IPS-NIHi11 (cell line): ENCODE measurements at places on chromosomes 4 and X.

- no peak for DNase-seq
Observed at GRCh38 chr4:165758086-165758485, 115.0 kb upstream of the TLL1 start.

DNA sequence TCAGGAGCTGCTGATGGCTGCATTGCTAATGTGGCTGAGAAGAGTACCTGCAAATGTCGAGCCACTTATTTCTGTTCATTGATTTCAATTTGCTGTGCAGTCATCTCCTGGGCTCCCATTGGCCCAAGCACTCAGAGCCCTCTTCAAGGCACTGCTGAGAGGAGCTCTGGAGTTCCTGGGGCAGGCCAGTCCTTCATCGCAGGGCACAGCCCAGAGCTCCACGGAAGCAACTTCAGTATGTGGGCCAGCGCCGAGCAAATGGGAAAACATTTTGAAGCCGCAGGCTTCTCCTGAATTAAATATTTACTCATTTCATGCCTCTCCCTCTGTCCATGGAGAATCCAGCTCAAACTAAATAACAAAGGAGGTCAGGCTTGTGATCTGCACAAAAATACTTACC, 383.3 kb downstream of the BCOR start:
- no peak for DNase-seq

- no peak for DNase-seq
Observed at GRCh38 chr4:1090465-1091440, 22.6 kb downstream of the RNF212 start.

- no peak for DNase-seq
Observed at GRCh38 chr4:129899849-129900248, 803.9 kb downstream of the C4orf33 start.

DNA sequence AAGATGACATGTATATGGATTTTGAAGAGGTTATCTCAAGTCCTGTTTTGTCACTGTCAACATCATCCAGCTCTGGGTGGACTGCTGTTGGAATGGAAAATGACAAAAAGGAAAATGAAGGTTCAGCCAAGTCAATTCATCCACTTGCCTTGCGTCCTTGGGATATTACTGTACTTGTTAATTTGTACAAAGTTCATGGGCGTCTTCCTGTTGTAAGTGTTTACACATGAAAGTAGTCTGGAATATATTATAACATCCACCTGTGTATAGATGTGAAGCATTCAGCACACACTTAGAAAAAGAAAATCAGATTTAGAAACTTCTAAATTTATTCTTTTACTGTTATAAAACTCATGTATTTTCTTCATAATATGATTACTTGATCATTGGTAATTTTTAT, 67.2 kb downstream of the BLTP1 start:
- no peak for DNase-seq

GRCh38 chr4:47830265-47831025, 7.4 kb downstream of the CORIN start:
- DNase-seq, result no peak

DNA sequence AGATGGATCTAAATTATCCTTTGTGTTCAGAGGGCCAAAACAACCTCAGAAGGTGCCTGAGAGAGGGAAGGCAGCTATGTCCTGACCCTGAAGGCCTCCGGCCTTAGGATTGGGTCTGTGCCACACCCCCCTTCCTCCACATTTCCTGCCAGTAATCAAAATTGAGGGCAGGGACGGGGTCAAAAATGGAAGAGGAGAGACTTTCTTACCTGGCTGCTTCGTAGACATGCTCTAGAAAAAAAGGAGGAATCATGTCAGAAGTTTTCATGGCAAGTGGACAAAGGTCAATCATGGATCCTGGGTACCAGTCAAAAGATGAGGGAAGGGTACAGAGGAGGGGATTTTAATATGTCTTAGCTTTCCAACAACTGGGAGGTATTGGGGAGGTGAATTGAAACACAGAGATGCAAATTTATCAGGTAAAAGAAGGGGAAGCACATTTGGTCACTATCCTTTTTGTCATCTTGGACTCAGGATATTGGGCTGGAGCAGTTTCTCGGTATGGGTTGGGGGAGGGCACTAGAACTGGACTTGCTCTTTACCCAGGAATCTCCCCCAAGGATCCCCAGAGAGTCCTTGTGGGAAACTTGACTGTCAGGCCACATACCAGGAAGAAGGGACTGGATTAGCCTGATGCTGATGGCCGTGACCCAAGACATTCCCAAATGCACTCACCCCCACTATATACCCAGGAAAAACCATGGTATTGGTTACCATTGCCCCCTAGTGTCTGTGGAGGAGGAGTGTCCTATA, 17.1 kb downstream of the VSIG4 start:
- DNase-seq, result peak; percentile 16

DNA sequence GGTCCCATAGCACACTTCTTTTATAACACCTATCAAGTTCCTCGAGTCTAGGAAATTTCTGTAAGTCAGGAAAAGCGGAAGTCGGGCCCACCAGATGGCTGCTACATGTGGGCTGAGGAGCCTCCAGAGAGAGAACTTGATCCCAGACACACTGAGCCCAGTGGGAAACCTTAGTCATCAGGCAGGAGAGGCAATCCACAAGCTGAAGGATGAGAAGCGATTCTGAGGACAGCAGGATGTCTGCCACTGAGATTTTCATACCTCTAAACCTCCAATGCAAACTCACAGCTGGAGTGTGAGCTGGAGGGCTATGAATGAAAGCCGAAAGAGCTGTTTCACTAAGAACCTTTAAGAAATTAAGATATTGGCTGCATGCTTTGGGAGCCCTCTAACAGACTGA, 52.6 kb upstream of the PDHA1 start:
- DNase-seq, result peak; percentile 6

- peak; percentile 8 for DNase-seq
Observed at GRCh38 chrX:131792356-131792749, 230.7 kb upstream of the STK26 start.

DNA sequence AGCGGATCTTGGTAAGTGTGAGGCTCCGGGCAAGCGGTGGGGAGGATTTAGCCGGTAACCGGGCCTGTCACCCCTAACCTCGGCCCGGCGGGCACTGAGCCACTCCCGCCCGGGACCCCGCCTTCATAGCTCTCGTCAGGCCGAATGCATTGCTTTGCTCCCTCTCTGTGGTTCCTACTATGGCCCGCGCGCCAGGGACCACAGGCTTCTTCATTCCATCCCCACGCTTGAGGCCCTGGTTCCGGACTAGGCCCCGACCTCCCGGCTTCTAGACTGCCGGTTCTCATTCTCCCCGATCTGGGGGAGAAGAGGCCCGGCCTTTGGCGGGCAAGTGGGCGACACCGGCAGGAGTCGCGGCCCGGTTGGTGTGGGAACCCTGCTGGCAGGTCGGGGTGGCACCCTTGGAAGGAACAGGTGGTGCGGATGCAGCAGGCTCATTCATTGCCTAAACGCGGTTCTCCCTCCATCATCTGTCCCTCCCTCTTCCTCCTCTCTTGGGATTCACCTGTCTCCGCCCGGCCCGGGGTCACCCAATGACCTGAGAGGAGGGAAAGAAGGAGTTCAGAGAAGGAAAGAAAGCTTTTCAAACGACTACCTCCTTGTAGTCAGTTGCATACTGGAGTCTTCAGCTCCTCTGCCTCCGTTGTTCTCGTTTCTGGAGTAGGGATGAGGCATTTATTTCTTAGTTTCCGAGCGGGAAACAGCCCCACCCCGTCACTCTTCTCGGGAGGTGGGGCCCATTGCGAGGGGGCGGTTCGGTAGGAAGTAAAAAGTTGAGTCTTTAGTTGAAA, at the start of gene NDUFC1:
TSS of gene NDUFC1 (minus strand) at position 657 of the 791 bp plus-strand sequence. CDS start 6,679 bp downstream, outside the sequence.
- DNase-seq, result peak; percentile 54

GRCh38 chr4:153421941-153422340, 44.2 kb upstream of the TMEM131L start:
- DNase-seq, result no peak

DNA sequence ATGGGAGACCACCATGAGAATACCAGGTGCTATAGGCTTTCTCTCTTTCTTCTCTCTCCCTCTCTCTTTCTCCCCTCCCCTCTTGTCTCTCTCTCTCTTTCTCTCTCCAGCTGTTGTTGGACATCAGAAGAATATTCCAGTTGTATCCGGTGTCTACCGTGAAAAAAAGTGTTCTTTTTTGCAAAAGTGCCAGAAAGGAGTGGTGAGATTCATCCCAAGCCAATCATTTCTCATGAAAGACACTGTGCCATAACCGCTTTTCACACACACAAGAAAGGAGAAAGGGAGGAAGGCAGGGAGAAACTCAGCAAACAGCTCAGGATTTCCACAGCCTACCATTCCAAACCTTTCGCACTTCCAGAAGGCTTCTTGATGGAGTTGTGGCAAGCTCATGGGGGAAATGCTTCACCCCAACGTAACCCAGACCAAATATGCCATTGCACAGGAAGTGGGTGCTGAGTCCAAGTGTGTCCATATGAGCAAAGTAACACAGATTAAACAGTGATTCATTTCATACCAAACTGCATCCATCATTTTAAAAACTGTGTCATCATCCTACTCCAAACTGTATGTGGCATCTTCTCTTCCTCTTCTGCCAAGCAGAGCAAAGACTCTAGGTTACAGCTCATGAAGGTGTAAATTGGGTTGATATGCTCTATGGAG, 224.0 kb downstream of the APBB2 start:
- DNase-seq, result no peak

DNA sequence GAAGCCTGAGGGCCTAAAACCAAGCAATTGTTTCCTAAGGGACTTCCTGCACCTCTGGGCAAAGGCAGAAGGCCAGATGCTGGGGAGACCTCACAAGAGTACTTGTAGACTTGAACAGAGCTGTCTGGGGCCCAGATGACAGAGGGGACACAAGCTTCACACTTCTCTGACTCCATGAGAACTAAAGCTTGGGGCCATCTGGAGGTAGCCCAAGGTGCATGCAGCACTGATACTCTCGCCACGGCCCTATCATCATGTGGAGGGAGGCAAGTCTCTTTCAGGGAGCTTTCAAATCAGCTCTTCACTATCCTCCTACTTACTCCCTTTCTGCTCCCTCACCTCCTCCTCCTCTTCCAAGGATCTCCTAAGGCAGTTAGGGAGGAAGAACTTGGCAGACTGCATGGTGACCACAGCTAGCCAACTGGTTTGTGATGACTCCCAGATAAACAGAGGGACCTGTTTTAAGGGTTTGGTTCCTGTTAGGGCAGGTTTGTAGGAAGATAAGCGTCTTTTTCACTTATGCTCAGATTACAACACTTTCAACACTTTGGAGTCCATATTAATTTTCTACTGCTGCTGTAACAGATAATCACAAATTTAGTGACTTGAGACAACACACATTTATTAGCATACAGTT, 23.8 kb downstream of the MSL3 start:
- no peak for DNase-seq

DNA sequence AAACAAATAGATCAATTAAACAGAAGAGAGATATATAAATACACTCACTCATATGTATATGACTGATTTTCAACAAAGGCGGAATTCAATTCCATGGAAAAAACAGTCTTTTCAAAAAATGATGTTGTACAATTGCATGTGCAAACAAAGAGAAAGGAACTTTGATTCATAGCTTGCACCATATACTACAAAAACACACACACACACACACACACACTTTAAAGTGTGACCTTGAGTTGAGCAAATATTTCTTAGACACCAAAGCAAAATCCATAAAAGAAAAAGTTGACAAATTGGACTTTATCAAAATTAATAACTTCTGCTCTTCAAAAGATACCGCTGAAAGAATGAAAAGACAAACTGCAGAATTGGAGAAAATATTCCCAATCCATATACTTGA, 168.8 kb downstream of the EVC2 start:
- DNase-seq, result no peak

DNA sequence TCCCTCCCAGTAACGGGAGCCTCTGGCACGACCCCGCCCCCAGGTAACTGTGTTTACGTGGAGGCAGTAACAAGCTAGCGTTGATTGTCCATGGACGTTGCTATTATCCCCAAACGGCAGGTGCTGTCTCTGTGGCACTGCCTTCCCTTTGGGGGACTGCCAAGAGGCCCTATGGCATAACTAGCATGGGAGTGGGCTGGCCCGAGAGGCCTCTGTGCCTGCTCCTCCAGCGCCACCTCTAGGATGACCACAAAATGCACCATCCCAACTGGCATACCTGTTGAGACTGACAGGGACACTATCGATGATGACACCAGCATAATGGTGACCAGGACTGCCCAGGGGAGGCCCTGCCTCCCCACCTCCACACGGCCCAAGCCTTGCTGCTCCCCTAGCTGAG, 1.5 kb downstream of the SRPK3 start:
- DNase-seq, result peak; percentile 49

DNA sequence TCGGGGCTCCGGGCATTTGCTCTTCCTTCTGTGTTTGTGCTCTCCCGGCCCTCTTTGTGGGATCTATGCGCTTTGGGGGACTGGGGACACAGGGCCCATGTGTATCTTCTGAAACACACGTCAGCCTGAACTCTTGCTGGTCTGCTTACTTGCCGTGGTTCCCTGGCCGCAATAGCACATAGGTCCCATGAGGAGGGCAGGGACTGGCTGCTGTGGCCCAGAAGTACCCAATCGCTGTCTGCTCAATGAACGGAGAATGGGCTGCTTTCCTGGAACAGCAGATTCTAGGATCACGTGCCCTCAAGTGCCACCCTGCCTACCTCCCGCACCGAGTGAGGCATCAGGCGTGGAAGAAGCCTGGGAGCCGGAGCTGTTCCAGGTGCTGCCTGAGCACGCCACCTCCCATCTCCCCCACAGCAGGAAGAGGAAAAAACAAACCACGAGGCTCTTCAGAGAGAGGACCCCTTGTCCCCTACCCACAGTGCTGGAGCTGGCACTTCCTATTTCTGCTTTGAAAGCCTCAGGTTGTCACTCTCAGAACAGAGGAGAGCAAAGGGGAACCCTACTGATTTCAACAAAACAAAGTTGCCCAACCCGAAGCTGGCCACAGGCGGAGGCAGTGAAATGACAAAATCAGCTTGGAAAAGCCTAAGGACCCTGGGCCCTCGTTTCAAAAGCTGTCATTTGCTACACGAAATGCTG, 3.8 kb downstream of the G6PD start:
- DNase-seq, result no peak

DNA sequence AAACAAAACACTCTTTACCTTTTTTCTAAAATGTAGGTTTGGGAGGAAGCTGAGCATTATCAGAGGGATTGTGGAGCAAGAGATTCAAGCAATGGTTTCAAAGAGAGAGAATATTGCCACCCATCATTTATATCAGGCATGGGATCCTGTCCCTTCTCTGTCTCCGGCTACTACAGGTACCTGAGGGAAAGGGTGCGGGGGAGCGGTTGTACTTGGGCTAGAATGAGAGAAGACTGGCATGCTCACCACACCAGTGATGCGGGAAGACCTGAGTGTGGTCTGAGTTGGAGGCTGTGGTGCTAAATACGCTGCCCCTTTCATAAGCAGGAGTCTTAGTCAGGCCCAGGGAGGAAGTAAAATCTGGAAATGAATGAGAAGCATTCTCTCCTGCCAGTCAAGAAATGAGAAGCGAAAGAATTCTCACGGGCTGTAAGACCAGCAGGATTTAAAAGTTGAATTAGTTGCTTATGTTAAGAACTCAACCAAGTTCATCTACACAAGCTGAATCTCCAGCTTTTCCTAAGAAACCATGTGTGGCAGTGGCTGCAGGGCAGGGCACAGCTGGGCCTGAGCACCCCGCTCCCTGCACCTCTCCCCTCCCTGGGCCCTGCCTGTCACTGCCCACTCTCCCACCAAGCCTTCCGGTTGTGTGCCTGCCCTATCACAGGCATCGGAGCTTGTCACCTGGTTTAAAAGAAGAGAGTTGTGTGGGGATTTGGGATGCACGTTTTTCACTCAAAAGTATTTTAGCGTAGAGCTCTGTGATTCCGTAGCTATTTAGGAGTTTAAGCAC, 24.8 kb upstream of the MSANTD1 start:
- DNase-seq, result no peak

- no peak for DNase-seq
Observed at GRCh38 chr4:87316961-87317360, 5.7 kb downstream of the HSD17B13 start.
